Naive thymus-derived CD8-positive, alpha-beta T cell (primary cell): ENCODE measurements at places on chromosomes 5 and 9. TPM values are rescaled to one million over a fixed set of nuclear protein-coding genes. Genes with fewer than 3 reads are reported as not detected.

GRCh38 chr5:95620870-95621838, 1.3 kb downstream of the GPR150 start:
- H3K4me1 ChIP-seq = peaks cover 74% of the 10 kb centered on the region
- H3K27me3 ChIP-seq = no peaks in the 10 kb centered on the region
- no peaks in the 10 kb centered on the region for H3K36me3 ChIP-seq

DNA sequence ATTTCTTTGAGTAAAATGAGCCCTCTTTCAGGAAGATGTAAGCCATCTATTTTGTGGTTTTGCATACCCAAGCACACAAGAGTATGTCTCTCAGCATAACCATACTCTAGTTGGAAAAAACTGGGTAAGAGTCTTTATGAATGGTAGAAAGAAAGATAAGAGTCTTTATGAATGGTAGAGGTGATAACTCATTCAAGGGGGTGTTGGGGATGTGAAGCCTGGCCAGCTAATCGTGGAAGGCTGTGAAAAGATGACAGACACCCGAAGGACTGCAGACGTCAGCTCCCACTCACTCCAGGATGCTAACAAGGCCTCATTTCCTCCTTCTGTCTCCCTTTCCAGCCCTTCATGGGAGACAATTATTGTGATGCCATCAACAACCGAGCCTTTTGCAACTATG, 228.5 kb downstream of the PAPPA start:
- no peak overlapping the region for H3K27ac ChIP-seq
- no peaks in the 10 kb centered on the region for H3K27me3 ChIP-seq
- DNase-seq = no peak
- no peak overlapping the region for H3K4me3 ChIP-seq

- H3K4me3 ChIP-seq = no peak overlapping the region
- no peak overlapping the region for H3K27ac ChIP-seq
- DNase-seq = no peak
These were observed 19.4 kb downstream of the DAP start for GRCh38 chr5:10741661-10742060.

The TMEM174 gene
- not detected for total RNA-seq

The SLC31A1 gene
- 3.7 TPM for total RNA-seq
